ENCODE measurements at places on chromosomes 5 and 9.

DNA sequence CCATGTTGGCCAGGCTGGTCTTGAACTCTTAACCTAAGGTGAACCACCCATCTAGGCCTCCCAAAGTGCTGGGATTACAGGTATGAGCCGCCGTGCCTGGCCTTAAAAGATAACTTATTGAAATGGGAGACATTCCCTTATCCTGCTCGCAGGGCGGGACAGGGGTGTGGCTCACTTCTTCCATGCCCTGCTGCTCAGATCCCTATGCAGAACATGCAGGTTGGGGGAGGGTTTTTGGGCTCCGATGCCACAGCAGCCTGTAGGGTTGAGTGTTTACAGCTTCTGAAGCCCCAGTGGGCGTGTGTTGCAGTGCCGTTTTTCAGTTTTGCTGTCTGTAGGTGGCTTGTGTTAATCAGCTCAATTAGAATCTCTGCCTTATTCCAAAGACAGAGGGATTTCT, 108.0 kb upstream of the BRINP1 start:
- DNase-seq: no peak

- no peak for DNase-seq
Measured at GRCh38 chr5:62310426-62311143, 4.6 kb downstream of the KIF2A start.

DNA sequence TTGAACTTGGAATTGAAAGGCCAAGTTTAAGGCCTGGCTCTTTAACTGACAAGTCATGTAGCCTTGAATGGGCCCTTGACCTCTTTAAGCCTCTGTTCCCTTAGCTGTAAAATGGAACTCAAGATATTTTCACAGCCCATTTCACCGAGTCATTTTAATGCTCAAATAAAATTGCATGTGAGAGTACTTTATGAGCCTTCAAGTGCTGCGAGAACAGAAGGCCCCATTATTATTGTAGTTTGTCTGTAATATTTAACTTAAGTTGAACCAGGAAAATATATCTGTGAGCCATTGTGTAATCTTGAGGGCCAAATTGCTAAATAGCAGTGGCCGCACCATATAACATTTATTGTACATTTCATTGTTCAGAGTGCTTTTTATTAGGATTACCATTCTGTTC, 249.9 kb downstream of the NTRK2 start:
- no peak for DNase-seq

DNA sequence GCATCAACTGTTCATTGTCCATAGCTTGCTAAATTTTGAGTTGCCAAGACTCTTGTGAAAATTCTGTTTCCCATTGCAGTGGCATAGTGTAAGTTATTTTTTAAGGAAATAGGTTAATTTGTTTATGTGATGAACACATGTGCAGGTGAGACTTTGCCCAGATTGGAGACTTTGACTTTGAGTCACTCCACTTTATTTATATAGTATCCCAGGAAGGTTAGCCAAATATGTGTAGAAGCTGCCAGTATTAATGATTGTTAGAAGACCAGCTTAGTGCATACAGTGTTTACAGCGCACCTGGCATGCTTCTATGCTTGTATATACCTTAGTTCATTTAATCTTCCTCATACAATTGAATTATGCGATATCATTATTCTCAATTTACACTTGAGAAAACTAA, 51.0 kb downstream of the MTAP start:
- no peak for DNase-seq

GRCh38 chr9:127586537-127586936, 25.5 kb upstream of the STXBP1 start:
- DNase-seq: no peak

- DNase-seq: no peak
Measured at GRCh38 chr5:147611483-147611882, 101.6 kb upstream of the DPYSL3 start.

DNA sequence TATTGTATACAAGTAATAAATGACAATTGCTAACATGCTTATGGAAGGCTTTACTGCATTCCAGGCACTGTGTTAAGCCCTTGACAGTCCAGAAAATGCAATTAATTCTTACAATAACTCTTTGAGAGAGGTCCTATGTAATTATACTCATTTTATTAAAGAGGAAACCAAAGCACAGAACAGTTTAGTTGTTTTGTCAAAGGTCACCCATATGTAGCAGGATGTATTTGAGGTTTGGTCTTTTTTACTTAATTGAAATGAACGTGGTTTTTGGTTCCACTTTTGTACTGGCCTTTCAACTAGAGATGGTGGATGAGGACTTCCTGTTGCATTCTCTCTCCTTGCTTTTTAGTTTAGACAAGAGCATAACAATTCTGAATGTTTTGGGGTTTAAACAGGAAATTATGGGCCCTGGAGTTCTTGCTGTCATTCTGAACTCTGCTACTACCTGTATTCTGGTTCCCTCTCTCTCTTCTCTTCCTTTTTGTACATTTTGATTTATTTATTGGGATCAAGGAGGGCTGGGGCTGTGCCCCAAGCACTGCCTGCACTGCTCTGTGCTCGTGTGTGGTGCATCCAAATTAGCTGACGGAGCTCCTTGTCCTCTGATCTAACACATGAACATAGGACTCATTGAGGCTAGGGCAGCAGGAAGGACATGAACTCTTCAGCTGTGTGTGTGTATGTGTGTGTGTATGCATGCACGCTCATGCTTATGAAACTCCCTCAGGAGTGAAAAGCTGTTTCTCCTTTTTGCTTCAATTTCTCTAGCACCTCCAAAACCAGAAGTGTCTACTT, 47.4 kb downstream of the SLC28A3 start:
- DNase-seq: no peak

- DNase-seq: no peak
Measured at GRCh38 chr5:88677943-88678769, 204.8 kb downstream of the MEF2C start.

- DNase-seq: no peak
Measured at GRCh38 chr9:124381170-124381945, 33.9 kb downstream of the PSMB7 start.

- DNase-seq: no peak
Measured at GRCh38 chr5:88060194-88060593, 208.5 kb downstream of the TMEM161B start.

DNA sequence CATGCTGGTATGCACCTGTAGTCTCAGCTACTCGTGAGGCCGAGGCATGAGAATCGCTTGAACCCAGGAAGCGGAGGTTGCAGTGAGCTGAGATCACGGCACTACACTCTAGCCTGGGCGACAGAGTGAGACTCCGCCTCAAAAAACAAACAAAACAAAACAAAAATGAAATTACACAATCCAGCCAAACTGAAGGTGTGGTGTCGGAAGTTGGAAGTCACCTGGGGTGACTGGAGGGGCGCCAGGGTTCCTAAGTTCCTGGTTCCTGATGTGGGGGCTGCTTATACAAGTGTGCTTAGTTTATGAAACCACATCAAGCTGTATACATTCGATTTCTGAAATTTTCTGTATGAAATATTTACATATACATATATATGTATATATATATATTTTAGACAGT, 3.7 kb upstream of the DOLPP1 start:
- DNase-seq: no peak

DNA sequence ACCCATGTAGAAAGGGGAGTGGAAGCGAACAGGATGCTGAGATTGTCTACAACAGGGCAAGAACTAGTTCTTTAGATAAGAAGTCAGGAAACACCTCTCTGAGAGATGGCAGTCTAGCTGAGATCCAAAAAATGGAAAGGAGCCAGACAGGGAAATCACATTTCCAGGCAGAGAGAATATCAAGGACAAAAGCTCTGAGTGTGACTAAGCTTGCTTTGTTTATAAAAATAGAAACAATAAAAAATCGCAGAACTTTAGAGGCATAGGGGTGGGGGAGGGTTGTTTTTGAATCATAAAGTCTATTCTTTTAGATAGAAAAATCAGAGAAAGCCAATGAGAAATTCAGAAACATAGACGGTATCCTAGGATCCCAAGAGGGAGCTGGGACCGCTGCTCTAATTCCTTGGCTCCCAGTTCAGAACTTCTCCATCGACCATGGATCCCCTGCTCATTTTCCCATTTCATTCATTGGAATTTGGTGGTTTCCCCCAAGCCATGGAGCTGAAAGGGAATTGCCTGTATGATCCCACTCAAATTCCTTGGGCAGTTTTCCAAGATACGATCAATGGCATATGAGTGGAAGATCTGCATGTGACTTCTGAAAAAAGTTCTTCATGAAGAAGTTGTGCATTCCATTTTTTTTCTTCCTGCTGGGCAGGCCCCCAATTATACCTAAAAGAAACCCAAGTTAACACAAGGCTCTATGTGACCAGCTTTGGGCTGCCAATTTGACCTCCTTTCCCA, 182.0 kb downstream of the GRIA1 start:
- no peak for DNase-seq

GRCh38 chr5:62354028-62354874, 48.2 kb downstream of the KIF2A start:
- no peak for DNase-seq

GRCh38 chr5:88930335-88930734, 47.4 kb upstream of the MEF2C start:
- no peak for DNase-seq

- DNase-seq: no peak
Measured at GRCh38 chr5:169415371-169415770, 114.4 kb upstream of the SLIT3 start.

Measured in cortex of kidney (tissue), 1 donor.